ENCODE measurements at places on chromosomes 2 and 18. TPM values are rescaled to one million over a fixed set of nuclear protein-coding genes. Genes with fewer than 3 reads are reported as not detected.

Gene ECEL1
- 0.39 TPM for total RNA-seq

Gene SPP2
- not detected for total RNA-seq

Gene KIAA2012
- not detected for total RNA-seq

Gene CELF4
- total RNA-seq: 0.16 TPM

Gene COL3A1
- 28.0 TPM for total RNA-seq

DNA sequence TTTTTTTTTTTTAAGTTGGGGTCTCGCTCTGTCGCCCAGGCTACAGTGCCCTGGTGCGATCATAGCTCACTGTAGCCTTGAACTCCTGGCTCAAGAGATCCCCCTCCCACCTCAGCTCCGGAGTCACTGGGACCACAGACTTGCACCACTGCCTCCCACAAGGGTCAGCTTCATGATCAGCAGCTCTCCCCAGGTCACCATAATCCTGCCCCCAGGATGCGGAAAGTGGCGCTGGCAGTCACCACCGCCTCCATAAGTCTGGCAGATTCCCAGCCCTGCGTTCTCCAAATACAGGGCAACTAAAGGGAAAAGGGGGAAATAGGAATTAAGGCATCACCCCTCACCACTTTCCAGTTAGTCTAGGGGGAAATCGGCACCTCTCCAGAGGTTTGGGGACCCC is 5.2 kb upstream of the ARID5A start:
- DNase-seq: no peak

DNA sequence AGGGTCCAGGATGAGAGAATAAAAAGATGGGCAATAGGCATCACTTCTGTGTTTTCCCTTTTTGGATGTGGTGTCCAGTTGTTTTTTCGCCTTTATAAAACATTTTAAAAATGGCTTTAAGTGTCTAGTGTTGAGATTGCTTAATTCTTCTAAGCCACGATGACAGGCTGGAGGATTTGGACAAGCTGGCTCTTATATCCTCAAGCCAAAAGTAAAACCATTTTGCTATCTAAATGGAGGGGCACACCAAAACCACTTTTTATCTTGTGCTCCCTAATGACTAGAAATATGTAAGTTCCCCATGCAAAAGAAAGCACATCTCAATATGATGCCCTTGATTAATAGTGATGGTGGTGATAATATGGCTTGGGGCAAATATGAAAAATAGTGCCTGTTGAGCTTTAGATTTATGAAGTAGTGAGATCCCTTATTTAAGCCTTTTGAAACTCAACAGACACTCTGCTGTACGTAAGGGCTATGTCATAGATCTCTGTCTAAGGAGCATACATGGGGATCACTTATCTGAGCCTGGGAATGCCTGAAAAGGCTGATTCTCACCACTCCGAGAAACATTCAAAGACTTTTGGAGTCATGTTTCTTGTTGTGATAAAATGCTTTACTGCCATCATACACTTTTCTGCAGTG is 185.5 kb downstream of the KCNS3 start:
- no peak for DNase-seq

GRCh38 chr18:70195014-70195614 is 10.4 kb downstream of the RTTN start:
- no peak for DNase-seq

GRCh38 chr2:164967781-164968228 is 12.5 kb upstream of the SLC38A11 start:
- DNase-seq: no peak

DNA sequence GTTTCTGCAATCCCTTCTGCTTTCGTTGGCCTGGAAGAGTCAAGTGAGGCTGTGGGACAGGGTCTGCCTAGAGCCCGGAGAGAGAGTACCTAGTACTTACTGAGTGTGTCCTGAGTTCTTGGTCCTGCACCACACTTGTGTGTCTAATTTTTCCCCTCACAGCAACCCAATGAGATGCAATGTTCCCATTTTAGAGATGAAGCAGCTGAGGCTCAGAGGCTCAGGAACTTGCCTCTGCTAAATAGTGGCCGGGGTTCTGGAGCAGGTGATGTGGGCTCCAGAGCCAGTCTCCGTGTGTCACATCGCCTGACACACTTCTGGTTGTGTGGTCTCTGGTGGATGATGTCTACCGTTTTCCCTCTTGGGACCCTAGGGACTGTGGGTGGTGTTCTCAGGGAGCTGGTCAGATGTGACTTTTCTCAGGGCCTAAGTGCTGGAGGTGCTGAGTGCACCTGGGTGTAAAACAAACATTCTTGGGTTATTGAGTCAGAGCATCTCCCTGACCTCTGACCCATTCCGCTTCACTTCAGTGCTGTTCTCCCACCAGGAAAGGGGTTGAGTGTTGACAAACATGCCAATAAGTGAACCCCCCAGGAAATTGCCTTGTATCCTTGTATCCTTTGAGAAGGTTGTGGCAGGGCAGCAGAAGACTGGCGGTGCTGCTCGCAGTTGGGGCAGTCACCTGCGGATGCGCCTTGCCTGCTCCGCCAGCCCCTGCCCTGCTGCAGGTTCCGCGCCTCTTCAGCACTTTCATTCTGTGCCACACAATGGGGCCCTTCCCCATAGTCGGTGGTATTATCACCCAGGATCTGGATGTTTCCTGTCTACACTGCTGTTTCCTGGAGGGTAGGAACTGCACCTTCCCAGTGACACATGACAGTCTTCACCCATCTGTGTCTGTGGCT is 32.1 kb downstream of the HK2 start:
- DNase-seq: no peak

- DNase-seq: no peak
Measured at GRCh38 chr2:139201516-139201915, 421.3 kb upstream of the NXPH2 start.

- no peak for DNase-seq
Measured at GRCh38 chr2:47297767-47298425, 105.1 kb upstream of the MSH2 start.

DNA sequence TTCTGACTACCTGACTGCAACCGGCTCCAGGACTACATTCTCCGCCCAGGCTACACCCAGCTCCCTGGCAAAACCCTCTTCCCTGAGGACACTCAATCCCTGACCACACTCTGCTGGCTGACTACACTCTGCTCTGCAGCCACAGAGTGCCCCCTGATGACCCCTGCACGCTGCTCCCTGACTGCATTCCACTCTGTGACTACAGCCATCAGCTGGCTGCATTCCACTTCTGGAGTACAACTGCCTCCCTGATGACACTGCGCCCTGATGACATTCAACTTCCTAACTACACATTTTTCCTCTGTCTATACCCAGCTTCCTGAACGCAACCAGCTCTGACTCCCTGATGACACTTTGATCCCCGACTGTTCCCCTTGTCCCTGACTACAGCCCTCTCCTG is 71.3 kb upstream of the NRXN1 start:
- no peak for DNase-seq

DNA sequence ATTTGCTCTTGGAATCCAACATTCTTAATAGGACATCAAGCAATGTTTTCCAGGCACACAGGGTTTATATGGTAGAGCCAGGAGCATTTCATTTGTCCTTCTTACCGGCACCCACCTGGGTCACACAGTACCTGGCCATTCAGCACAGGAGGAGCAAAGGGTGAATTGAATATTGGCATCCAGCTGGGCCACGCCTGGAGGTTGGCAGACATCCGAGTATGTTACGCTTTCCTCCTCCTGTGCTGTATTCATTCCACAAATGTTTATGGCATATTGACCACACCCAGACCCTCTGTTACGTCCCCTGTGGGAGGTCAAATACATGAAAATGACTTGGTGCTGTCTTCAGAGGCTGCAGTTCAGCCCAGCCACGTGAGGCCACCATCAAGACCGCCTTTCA is 206.2 kb downstream of the RTP5 start:
- DNase-seq: no peak

- DNase-seq: no peak
Measured at GRCh38 chr18:58338961-58339592, 289.8 kb downstream of the ALPK2 start.

DNA sequence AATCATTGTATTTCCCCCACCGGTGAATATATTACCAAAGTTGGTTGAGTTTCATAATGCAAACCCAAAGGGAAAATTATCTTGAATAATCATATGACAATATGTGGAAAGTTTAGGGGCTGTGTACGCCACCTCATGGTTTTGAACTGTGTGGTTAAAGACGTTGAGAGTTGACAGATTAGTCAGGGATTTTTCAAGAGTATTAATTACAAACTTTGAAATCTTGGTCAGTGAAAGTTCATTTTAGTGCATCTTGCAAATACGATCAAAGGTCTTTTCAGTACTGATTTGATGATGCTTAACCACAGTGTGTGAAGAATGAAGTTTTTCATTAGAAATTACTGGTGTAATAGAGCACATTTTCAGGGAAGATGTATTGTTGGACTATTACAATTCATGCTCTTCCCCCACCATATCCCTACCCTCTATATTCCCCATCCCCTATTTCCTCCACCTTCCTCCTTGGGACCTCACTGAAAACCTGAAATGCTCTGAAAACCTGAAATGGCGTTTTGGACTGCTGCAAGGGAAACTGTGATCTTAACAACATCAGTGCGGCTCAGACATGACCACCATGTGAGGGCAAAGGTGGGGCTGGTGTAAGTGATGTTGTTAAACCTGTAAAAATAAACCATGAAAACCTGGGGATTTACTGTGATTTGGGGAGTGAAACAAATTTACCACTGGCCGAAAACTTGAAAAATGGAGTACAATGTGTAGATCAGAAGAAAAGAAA is 4.5 kb upstream of the BCL2L11 start:
- no peak for DNase-seq

DNA sequence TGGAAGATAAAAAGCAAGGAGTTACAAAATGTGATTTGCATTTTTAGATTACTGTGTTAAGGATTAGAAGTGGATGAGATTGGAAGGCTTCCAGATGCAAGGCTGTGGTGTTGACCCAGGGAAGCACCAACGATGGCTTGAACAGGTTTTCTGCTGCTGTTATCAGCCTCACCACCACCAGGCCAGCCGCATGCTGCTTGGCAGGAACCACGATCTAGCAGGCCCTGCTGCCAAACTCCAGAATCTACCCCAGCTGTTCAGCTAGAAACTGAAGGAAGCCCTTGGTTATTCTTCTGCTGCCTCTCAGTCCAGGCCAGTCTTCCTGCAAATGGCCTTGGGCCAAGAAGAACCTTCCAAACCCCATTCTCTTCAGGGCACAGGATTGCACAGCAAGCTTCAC is 133.9 kb downstream of the MTCL1 start:
- no peak for DNase-seq

- DNase-seq: no peak
Measured at GRCh38 chr2:201194097-201194496, 11.2 kb downstream of the CASP10 start.

DNA sequence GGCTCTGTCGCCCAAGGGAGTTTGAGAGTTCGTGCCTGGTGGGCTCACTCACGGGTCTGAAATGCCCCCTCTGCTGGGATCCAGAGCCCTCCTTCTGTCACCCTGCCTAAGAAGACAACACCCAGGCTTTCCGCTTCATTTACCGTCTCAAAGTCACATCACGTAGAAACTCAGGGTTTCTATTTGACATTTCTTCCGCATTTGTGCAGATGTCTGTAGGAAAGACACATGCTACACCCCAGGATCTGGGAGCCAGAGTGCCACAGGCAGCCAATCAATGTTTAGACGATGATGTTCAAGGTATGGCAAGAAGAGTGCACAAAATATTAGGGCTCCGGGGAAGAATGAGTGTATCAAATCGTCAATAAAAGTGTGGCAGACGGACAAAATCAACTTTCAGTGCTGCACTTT is 24.4 kb upstream of the ACKR3 start:
- no peak for DNase-seq

DNA sequence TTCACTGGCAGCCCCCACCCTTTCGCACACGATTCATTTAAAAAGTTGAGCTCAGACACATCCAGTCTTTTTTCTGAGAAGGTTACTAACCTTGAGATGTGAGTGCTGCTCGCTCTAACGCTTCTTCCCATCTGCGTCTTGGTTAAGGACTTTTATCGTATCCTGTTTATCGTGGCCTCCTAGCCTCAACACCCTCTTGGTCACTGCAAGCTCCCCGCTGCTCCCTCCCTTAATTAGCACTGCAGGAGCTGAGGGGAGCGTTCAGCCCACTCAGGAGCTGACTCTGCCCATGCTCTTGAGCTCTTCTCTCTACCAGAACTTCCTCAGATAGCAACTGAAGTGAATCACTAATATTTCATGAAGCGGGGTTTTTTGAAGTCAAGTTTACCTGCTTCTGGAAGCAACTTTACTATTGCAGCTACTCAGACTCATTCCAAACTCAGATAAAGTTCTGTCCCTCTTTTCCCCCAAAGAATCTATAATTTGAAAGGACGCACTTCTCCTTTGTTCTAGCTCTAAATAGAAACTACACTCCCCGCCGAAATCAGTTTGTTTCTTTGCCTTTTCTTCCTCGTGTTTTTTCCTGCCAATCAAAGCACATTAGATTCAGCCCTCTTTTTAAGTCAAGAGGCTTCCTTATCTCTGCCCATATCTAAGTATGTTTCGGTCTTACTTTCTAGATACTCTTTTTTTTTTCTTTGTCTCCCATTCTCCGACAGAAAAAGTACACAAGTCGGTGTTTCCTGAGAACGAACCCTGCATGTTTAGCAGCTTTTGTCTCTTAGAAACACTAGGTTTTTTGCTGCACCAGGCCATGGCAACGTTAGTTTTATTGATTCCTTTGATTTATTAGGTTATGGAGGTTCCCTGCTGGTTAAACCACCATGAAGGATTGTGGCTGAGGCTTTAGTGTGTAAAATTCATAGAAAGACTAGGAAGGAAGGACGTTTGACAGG is 9.3 kb upstream of the CD226 start:
- no peak for DNase-seq

DNA sequence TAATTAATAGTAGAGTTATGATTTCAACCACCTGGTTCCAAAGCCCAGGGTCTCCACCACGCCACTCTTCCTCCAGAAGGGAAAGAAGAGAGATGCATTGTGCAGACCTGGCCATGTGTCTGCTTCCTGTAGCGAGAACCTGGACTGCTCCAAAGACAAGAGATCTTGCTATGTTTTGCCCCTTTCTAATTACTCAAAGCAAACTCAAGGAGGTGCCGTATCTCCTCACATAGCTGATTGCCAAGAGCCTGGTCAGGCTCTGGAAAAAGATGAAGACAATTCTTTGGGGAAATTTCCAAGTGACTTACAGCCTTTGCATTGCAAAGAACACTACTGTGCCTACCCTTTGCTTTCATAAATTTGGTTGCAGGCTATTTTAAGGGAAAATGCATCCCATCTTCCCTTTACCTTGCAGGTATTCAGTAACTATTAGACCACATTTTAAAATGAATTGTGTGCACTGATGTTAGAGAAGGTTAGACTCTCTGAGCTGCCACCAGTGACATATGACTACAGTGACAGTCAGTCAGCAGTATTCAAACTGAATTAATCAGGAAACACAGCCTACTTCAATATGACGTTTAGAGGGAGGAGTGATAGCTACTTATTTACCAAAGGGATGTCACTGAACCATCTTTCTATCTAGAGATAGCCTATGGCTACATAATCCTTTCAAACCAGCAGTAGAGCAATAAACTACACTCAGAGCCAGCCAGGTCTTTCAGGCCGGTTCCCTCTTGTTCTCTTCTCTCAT is 842.1 kb upstream of the FANCL start:
- DNase-seq: no peak

DNA sequence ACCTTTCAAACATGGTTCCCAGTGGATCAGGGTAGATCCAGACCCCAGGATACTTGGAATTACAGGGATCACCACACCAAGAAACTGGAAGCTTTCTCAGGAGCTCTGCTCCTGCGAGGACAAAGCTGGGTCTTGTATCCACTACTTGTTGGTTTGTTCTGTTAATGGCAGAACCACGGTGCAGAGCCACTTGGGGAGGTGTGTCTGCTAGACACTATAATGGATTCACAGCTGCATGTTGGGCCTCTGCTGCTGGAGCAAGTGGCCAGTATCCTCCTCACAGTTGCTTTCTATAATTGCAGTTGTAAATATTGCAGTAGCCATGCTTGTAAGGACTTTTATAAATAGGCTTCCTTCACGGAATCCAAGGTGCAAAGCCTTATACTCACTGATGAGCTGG is 12.9 kb downstream of the FOSL2 start:
- DNase-seq: no peak
